Hippocampal formation (tissue), 2 donors: ENCODE measurements at places on chromosomes 6 and 20.

DNA sequence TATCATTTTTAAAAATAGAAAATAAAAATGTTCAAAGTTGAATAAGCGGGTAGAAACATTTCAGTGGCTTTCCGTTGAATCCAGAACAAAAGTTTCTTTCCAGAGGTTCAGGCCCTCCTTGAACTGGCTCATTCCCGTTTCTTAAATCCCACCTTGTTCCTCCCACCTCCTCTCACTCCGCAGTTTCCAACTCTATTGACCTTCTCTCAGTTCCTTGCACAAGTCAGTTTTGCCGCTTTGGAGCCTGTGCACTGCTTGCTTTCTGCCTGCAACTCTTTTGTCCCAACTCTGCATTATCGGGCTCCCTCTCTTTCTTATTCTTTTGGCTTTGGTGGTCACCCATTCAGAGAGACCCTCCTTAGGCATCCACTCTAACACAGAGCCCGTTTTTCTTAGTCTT lies 99.9 kb upstream of the EDN1 start:
- DNase-seq: no peak

DNA sequence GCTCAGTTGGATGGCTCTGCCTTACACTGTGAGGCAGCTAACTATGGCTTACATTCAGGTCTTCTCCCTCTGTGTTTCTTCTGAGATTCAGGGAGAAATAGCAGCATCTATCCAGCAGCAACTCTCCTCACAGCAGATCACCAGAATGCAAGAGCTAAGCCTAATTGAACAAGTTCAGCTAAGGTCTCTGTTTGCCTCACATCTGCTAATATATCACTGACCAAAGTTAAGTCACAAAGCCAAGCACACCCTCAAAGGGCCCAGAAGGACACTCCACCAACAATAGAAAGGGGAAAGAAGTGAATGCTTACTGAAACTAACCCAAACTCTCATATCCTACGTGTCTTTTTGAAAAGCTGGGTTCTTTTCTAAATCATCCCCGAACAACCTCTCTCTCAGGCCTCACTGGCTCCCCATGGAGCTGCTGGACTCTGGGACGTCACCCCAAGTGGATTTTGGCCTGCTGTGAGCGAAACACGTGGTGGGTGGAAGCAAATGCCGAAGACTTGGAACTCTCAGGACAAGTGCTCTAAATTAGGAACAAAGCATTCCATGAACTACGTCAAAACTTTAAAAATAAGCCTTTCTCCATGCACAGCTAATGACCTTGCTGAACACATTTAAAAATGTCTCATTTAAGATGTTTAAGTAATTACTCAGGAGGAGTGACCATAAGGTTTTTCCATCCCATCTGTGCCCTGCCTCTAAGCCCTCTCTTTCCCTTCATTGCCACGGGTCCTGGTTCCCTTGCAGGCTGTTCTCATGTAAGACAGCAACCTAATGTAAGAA lies 167.5 kb upstream of the PLCB4 start:
- DNase-seq: no peak

- peak; percentile 52 for DNase-seq
Measured at GRCh38 chr6:21594416-21595281, 1.1 kb downstream of the SOX4 start.

DNA sequence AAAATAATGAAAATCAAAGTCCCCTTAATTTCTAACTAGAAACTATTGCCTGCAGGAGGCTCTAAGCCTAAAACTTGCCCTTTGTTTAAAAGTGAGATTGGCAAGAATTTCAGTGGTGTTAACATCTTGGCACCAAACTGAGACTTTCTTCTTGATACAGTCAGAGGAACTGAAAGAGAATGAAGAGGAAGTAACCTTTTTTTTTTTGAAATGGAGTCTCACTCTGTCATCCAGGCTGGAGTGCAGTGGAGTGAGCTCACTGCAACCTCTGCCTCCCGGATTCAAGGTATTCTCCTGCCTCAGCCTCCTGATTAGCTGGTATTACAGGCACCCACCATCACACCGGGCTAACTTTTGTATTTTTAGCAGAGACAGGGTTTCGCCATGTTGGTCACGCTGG lies 3.6 kb downstream of the DOP1A start:
- peak; percentile 16 for DNase-seq

DNA sequence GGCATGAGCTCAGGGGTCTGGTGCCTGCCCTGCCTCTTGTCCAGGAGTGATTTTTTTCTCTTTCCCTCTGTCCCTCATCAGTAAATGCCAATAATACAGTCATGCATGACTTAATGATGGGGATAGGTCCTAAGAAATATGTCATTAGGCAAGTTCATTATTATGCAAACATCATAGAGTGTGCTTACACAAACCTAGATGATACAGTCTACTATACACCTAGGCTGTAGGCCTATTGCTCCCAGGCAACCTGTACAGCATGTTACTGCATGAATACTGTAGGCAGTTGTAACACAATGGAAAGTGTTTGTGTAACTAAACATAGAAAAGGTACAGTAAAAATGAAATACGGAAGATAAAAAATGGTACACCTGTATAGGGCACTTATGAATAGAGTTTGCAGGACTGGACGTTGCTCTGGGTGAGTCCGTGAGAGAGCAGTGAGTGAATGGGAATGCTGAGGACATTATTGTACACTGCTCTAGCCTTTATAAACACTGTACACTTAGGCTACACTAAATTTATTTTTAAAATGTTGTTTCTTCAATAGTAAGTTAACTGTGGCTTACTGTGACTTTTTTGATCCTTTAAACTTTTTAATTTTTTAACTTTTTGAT lies 22.1 kb downstream of the PBOV1 start:
- no peak for DNase-seq

- no peak for DNase-seq
Measured at GRCh38 chr6:112249489-112249888, 4.9 kb downstream of the LAMA4 start.

- no peak for DNase-seq
Measured at GRCh38 chr6:69622230-69622629, 174.6 kb downstream of the LMBRD1 start.

DNA sequence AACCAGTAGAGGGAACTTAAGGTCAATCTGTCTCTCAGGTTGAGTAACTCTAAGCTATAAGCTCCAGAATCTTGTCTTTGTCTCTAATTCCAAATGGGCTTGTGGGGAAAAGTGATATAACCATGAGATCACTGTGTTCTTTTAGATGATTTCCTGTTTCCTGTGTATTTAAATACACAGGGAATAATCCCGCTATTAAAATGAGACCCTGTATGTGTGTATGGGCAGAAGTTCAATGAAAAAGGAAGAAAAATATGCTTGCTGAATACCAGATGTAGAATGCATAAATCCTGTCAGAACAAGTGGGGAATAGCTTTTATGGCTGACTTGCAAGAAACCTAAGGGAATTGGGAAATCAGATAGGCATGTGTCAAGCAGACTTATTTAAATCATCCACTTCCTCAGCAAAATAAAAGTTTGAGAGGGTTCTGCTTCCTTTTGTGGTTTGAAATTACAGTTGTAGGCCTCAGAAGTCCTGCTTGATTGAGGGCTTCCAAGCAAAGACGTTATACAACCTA lies 164.7 kb upstream of the PDE7B start:
- DNase-seq: no peak

- DNase-seq: no peak
Measured at GRCh38 chr6:31289788-31290187, 17.9 kb upstream of the HLA-C start.

- peak; percentile 77 for DNase-seq
Measured at GRCh38 chr6:143575440-143575839, 63.9 kb upstream of the FUCA2 start.

- DNase-seq: peak; percentile 25
Measured at GRCh38 chr6:83707829-83708545, 914 bp downstream of the SNAP91 start.

DNA sequence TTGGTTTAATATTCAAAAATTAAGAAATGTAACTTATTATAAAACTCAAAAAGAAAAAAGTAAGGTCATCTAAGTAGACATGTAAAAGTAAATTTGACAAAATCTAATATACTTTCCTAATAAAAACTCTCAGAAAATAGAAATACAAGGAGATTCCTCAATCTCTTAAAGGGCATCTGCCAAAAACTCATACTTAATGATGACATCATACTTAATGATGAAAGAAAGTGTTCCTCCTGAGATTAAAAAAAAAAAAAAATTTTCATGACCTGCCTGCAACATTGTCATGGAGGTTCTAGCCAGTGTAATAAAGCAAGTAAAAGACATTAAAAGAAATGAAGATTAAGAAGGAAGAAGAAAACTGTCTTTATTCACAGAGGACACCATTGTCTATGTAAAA lies 325.7 kb upstream of the BTBD3 start:
- no peak for DNase-seq

DNA sequence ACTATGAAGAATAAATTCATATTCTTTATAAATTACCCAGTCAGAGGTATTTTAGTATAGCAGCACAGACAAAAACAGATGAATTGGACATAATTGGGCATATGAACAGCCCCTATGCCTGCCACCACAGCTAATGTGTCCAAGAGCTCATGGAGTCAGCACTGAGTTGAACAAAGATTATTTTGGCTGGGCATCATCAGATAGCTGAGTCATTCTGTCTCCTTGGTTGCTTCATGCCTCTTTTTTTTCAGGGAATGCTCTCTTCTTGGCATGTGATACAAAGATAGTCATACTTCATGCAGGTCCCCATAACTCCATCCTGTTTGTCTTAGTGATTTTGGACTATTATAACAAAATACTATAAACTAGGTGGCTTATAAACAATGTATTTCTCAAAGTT lies 275.6 kb downstream of the TENT5A start:
- no peak for DNase-seq

- no peak for DNase-seq
Measured at GRCh38 chr6:126252154-126252553, 87.8 kb upstream of the CENPW start.

DNA sequence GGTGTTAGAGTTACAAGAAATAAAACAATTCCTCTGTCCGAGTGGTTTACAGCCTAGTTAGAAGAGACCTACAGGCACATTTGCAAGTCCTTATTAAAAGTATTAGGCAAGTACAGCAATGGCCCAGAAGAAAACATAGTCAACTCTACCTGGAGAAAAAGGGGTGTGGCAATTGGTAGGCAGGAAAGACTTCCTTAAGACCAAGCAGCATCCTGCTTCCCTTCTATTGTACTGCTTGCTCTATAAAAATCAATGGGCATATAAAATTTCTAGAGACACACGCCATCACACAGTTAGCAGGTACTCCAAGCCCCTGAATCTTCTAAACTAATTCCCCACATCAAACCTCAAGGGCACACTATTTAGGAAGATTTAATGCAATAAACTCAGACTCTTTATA lies 185.6 kb downstream of the ATXN1 start:
- DNase-seq: no peak

DNA sequence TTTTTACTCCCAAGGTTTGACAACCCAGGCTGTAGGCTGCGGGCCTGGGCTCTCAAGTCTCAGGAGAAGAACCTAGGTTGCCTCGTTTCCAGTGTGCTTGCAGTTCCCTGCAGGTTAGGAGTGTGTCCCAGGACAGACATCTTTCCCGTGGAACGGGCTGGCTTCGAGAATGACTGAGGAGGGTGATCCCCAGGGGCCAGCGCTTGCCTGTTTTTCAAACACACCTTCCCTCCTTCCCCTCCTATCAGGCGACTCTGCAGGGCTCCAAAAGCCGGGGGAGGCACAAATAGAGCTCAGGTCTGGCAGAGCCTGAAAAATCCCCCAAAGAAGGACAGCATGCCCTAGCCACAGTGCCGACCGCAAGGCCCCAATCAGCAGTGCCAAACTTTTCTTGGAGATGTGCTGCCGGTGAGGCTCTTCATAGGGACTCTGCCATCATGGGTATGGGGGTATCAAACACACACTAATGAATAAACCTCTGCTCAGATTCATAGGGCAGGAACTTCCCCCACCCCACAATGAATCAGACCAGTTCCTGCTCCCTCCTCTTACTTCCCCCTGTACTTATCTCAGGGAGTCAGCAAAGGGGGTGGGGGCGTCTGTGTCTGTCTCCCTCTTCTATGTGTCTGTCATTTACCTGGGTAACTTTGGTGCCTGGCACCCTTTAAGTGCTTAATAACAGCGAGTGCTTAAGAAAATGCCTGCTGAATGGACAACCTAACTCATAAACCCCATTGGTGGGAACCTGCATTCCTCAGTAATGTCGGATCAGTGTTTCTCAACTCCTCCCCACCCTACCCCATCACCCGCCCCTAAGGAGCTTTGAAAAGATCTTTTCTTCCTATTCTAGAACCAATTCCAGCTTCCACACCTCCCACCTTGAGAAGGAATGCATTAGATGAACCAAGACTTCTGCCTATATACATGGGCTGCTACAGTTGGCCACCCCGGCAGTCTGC lies 1.6 kb downstream of the KCNG1 start:
- no peak for DNase-seq

DNA sequence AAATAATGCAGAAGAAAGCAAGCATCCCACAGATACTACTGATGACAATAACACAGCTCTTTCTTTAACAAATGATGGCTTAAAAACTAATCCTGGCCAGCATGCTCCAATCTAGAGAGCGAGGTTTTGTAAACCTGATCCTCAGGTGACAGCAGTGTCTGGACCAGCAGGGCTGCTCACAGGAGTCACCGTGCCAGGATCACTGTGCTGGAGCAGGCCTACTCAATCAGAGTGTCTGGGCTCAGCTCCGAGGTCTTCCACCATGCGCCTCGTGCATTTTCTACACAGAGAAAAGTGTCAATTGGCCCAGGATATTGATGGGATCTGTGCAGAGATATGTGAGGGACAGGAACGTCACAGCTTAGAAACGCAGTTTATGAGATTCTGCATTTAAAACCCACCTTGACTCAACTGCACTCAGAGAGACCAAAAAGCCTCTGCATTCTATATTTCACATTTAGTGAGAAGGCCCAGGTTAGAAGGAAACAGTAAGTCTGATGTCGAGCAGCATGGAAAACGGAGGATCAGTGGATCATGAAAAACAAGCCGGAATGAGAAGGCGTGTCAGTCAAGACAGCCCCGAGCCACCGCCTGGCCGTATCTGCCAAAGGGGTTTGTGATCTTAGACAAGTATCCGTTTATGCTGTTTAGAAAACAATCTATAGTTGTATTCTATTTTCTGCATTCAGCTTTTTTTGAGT lies 7.8 kb downstream of the RAMACL start:
- no peak for DNase-seq

DNA sequence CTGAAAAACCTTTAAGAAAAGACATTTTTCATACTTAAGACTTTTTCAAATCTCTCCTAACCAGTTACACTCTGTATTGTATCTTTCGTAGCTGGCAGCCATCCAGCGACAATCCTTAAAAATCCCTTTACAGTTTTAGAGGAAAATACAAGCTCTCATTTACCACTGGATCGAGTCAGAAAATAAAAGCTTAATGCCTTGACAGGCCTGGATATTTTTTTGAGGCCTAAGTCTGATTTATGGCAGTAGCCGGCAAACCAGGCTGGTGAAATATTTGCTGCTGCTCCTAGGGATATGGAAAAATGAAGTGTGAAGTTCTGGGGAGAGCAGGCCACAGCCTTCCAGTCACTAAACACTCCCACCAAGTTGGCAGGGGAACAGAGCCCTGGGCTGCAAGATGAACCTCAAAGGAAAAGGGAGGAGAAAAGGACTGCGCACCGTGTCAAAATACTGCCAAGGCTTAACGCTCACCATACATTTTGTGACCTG lies 213.0 kb upstream of the SUPT3H start:
- DNase-seq: no peak

GRCh38 chr6:32113386-32114352 lies 4.5 kb upstream of the TNXB start:
- peak; percentile 61 for DNase-seq

- no peak for DNase-seq
Measured at GRCh38 chr6:54891536-54891935, 45.0 kb downstream of the FAM83B start.

GRCh38 chr6:116476002-116476678 lies 15.0 kb downstream of the CALHM6 start:
- no peak for DNase-seq
